ENCODE measurements at places on chromosomes 2 and 18.

DNA sequence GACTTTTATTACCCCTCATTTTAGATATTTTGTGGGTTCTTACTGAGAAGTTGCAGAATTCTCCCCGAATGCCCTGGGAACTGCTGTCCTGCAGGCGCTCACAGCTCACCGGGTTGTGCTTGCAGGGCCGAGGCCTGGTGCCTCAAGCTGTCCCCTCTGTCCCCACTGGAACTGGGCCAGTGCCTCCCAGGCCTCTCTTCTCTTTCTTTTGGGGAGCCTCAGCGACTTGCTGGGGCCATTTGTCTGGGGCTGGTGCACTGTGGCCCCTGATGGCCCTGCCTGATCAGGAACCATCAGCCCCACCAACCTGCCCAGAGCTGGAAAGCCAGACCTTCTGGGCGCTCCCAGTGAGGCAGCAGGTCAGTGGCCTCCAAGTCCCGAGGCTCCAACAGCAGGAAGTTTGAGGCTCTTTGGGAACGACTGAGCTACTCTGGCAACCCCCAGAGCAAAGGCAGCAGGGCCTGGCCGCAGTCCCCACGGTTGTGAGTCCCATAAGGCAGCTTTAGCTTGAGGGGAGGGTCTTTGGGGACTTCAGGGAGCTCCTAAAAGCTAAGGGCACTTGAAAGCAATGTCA lies 14.7 kb upstream of the NEU4 start:
- peaks cover 27% of the 10 kb centered on the region for H3K27me3 ChIP-seq
- ATAC-seq, result no peak
- H3K4me3 ChIP-seq, result no peak overlapping the region
- no peak overlapping the region for H3K27ac ChIP-seq
- no peaks in the 10 kb centered on the region for H3K4me1 ChIP-seq

DNA sequence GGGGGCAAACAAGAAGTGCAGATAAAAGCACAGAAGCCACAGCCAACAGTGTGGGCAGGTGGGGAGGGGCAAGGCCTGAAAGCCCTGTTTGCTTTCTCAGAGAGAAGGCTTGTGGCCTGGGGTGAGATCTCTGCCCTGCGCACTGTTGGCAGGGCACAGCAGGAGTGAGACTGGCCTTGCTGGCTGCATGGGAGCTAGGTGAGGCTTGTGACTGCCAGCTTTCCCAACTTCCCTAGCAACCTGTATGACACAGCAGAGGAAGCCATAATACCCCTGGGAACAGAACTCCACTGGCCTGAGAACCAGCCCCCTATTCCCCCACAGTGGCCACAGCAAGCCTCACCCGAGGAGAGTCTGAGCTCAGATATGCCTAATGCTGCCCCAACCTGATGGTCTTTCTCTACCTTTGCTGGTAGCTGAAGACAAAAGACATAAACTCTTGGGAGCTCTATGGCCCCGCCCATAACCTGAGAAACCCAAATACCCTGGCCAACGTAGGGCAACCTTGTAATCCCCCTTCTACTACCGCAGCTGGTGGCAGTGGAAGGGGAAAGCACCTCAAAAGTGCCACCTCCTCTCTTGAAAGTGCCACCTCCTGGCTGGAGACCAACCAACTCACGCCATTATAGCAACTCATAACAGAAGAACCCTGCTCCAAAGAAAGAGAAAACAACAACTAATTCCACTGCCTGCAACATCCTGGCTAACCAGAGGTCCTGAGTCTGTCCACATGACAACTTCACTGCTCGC lies 44.4 kb downstream of the LCT start:
- H3K4me1 ChIP-seq, result no peaks in the 10 kb centered on the region
- H3K27ac ChIP-seq, result no peak overlapping the region
- ATAC-seq, result no peak
- H3K27me3 ChIP-seq, result no peaks in the 10 kb centered on the region

GRCh38 chr2:108621687-108622681 lies 87.7 kb downstream of the LIMS1 start:
- H3K4me3 ChIP-seq, result no peak overlapping the region
- H3K27me3 ChIP-seq, result no peaks in the 10 kb centered on the region
- peaks cover 22% of the 10 kb centered on the region for H3K4me1 ChIP-seq

DNA sequence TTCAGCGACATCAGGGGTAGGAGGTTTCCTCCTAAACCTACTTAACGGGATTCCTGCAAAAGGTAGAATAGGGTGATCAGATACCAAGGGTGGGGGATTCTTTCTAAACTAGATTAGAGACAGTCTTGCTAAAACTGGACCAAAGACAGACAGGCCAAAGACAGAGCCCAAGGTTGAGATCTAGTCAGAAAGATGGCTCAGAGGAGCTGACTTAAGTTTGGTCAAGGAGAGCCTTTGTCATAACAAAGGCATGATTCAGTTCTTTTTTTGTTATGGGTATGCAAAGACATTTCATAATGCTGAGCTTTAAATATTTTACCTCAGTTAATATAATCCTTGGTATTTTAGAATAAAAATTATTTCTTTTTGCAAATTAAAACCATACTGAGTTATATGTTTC lies 17.8 kb upstream of the GPR75 start:
- H3K4me3 ChIP-seq, result no peak overlapping the region
- H3K4me1 ChIP-seq, result no peaks in the 10 kb centered on the region
- H3K36me3 ChIP-seq, result peaks cover 5% of the 10 kb centered on the region
- H3K27ac ChIP-seq, result no peak overlapping the region
- H3K27me3 ChIP-seq, result no peaks in the 10 kb centered on the region

- no peaks in the 10 kb centered on the region for H3K36me3 ChIP-seq
- no peaks in the 10 kb centered on the region for H3K4me1 ChIP-seq
- H3K27ac ChIP-seq, result peak overlapping the region; percentile 86
- peak overlapping the region; percentile 96 for H3K4me3 ChIP-seq
These were observed 667 bp downstream of the GFPT1 start for GRCh38 chr2:69386360-69386759.

DNA sequence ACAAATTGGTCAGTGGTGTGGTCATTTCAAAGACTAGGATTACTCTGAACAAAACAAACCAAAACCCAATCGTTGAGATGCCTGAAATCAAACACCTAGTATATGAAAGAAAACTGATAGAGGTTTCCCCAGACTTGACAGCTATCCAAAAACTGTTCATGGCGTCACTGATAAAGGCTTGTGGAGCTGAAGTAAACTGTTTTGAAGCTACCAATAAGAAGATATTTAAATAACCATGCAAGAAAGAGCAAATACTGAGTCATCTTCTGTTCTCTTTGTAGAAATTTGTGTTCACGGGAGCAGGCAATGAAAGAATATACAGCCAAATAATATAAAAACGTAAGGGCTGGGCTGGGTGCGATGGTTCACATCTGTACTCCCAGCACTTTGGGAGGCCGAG lies 7.5 kb upstream of the COLEC11 start:
- no peaks in the 10 kb centered on the region for H3K36me3 ChIP-seq
- H3K27me3 ChIP-seq, result no peaks in the 10 kb centered on the region
- H3K4me1 ChIP-seq, result peaks cover 20% of the 10 kb centered on the region
- no peak overlapping the region for H3K4me3 ChIP-seq
- no peak overlapping the region for H3K27ac ChIP-seq

GRCh38 chr18:38634117-38634516 lies 1068.5 kb upstream of the CELF4 start:
- no peak overlapping the region for H3K4me3 ChIP-seq
- H3K4me1 ChIP-seq, result no peaks in the 10 kb centered on the region
- no peaks in the 10 kb centered on the region for H3K36me3 ChIP-seq
- no peak for ATAC-seq
- H3K27me3 ChIP-seq, result no peaks in the 10 kb centered on the region

GRCh38 chr2:233546774-233547173 lies 19.8 kb downstream of the USP40 start:
- H3K4me3 ChIP-seq, result no peak overlapping the region
- no peak overlapping the region for H3K27ac ChIP-seq
- peaks cover 91% of the 10 kb centered on the region for H3K36me3 ChIP-seq
- H3K4me1 ChIP-seq, result no peaks in the 10 kb centered on the region
- ATAC-seq, result no peak

GRCh38 chr18:2171840-2172625 lies 399.3 kb downstream of the METTL4 start:
- no peaks in the 10 kb centered on the region for H3K4me1 ChIP-seq
- no peaks in the 10 kb centered on the region for H3K27me3 ChIP-seq
- H3K27ac ChIP-seq, result no peak overlapping the region
- no peaks in the 10 kb centered on the region for H3K36me3 ChIP-seq

GRCh38 chr2:152054593-152054992 lies 44.3 kb downstream of the CACNB4 start:
- no peak overlapping the region for H3K27ac ChIP-seq
- no peak for ATAC-seq
- no peaks in the 10 kb centered on the region for H3K36me3 ChIP-seq
- no peak overlapping the region for H3K4me3 ChIP-seq
- no peaks in the 10 kb centered on the region for H3K27me3 ChIP-seq
- no peaks in the 10 kb centered on the region for H3K4me1 ChIP-seq

DNA sequence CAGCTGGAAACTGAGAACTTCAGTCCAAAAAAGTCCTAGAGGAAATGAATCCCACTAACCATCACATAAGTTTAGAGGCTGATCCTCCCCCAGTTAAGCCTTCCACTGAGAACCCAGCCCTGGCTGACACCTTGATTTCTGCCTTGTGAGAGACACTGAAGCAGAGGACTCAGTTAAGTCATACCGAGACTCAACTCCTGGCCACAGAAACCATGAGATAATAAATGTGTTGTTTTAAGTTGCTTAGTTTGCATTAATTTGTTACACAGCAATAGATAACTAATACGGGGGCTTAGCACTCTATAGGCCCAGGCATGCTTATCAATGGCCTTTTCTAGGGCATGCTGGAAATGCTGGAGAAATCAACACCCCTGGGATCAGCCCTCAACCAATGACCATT lies 3.4 kb upstream of the ADD2 start:
- ATAC-seq, result no peak
- H3K36me3 ChIP-seq, result no peaks in the 10 kb centered on the region
- no peak overlapping the region for H3K4me3 ChIP-seq
- H3K4me1 ChIP-seq, result peaks cover 16% of the 10 kb centered on the region
- H3K27ac ChIP-seq, result no peak overlapping the region
- peaks cover 92% of the 10 kb centered on the region for H3K27me3 ChIP-seq

DNA sequence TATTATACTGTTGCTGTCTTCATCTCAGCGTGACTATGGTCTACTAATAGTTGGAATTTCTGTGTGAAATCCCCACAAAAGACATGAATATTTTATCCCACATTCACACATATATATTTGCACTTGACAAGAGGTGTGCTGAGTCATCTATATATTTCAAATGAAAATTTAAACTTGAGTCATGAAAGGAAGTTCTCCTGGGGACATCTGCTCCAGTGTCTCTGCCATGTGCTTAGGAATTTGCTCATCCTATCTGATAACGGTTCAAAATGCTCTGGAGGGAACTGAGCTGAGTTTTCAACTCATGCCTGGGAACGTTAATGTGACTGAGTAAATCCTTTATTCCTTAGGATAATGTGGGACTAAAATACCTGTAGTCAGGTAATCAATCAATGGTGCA lies 326.2 kb upstream of the MEX3C start:
- H3K27me3 ChIP-seq, result no peaks in the 10 kb centered on the region
- no peak overlapping the region for H3K27ac ChIP-seq
- no peaks in the 10 kb centered on the region for H3K36me3 ChIP-seq
- no peak overlapping the region for H3K4me3 ChIP-seq

- H3K4me3 ChIP-seq, result no peak within 1 kb of the TSS
- no peak within 1 kb of the TSS for H3K27ac ChIP-seq
- H3K36me3 ChIP-seq, result no peaks in the 10 kb centered on the region
- no peak for ATAC-seq
- H3K4me1 ChIP-seq, result no peaks in the 10 kb centered on the region
- peaks cover 97% of the 10 kb centered on the region for H3K27me3 ChIP-seq
These were observed at the start of gene C1QL2 for GRCh38 chr2:119158563-119159347. TSS of gene C1QL2 (minus strand) at chr2:119158751. CDS start at chr2:119158269, 482 bp downstream.

GRCh38 chr2:222943820-222944219 lies 83.0 kb downstream of the ACSL3 start:
- peak overlapping the region; percentile 26 for H3K27ac ChIP-seq
- peaks cover 19% of the 10 kb centered on the region for H3K4me1 ChIP-seq
- ATAC-seq, result no peak
- H3K4me3 ChIP-seq, result no peak overlapping the region
- H3K36me3 ChIP-seq, result peaks cover 22% of the 10 kb centered on the region

GRCh38 chr18:36808681-36809080 lies 20.1 kb downstream of the TPGS2 start:
- peaks cover 3% of the 10 kb centered on the region for H3K36me3 ChIP-seq
- H3K4me1 ChIP-seq, result peaks cover 27% of the 10 kb centered on the region
- H3K27me3 ChIP-seq, result no peaks in the 10 kb centered on the region
- no peak overlapping the region for H3K27ac ChIP-seq
- no peak overlapping the region for H3K4me3 ChIP-seq
